COLO829 (cell line): ENCODE measurements at places on chromosomes 11 and 22.

- no peak for DNase-seq
These were observed 183.2 kb downstream of the MSANTD4 start for GRCh38 chr11:105838668-105839384.

DNA sequence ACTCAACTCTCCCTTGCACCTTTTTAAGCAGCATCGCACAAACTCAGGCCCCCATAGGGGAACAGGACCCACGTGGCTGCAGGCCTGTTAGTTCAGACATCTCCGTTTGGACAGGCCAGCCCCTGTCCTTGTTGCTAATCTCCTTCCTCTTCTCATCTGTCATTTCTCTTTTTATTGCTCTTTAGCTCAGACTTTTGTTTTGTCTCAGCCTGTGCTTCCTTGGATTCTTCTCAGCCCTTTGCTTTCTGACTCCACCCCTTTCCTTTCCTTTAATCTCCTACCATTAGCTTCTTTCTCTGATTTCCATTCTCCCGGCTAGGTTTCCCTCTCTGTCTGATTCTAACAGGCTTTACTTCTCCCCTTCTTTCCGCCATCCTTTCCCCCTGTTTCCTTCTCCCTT, 68.7 kb downstream of the SCN3B start:
- no peak for DNase-seq

- no peak for DNase-seq
These were observed 154.3 kb upstream of the E2F8 start for GRCh38 chr11:19395050-19395449.

- no peak for DNase-seq
These were observed 2.1 kb upstream of the PIK3C2A start for GRCh38 chr11:17209939-17210245.

DNA sequence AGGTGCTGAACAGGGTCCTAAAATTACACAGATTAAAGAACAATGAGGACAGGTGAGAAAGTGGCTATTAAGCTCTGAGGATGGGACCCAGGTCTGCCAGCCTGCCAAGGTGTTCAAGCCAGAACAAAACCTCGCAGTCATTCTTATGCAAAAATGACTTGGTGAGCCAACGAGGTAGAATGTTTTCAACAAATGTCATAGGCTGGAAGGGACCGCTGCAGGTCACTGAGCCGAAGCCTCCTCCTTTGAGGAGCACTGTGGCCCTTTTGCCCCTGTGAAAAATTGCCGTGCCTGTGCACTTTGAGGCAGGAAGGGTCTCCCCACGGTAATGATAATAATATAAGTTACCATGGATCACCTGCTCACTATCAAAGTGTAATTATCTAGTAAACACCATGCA, 216.2 kb downstream of the DSCAML1 start:
- no peak for DNase-seq

GRCh38 chr11:126139111-126140091, 72.0 kb downstream of the RPUSD4 start:
- DNase-seq, result no peak

DNA sequence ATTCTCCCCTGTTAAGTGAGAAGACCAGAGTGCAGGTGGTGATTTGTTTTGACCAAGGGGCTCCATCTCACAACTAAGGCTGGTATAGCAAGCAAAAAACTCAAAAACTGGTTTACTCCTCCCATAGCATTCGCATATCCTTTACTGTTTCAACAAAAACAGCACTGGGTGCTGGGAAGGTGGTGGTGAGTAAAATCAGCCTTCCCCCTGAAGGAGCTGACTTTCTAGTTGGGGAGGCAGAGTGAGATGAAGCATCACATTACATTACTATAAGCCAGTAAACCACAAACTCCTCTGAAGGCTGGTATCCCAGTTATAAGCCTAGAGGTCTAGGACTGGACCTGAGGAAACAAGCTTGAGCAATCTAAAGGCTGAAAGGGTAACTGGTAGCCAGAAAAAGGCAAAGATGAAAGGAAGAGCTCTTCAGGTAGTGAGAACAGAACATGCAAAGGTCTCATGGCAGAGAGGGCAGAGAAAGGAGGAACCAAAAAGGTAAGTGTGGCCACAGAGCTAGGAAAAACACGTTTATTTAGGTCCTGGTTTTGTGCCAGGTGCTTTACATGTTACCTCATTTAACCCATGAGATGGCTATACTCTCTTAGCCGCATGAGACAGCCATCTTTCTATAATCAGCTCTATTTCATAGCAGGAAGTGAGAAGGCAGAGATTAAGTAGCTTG, 22.3 kb downstream of the TMEM123 start:
- DNase-seq, result no peak

GRCh38 chr11:105215528-105215927, 76.0 kb upstream of the CARD18 start:
- no peak for DNase-seq

DNA sequence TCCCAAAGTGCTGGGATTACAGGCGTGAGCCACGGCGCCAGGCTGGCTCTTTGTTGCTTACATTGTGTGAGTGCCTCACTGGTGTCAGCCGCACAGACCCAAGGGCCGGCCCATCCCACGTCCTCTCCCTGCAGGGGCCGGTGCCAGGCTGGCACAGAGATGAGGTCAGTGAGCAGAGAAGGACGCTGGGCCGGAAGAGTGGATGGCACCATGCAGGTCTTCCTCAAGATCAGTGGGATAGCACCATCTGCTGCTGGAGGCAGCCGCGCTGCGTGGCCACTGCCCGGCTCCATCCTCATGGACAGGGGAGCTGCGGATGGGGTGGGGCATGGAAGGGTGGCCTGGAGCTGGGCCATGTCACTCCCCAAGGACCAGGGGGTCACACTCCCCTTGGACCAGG, 22.0 kb upstream of the FGF4 start:
- DNase-seq, result no peak

- DNase-seq, result no peak
These were observed 75.9 kb downstream of the AMOTL1 start for GRCh38 chr11:94844031-94844430.

DNA sequence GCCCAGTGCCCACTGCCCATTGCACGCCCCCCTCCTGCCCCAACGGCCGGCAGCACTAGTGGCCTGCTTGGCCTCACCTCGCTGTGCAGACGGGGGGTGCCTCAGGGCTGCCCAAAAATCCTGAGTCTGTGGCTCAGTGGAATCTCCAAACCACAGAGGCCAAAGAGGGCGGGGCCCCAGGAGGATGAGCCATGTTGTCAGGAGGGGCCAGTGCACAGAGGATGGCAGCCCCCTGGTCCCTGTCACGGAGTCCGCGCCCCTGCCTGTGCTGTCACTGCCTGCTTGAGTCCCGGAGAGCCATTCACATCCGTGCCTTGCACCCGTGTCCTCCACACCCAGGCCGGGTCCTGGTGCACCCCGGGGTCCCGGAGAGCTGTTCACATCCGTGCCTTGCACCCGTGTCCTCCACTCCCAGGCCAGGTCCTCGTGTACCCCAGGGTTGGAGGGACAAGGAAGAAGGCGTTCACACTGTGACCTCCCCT, 36.4 kb upstream of the MUC5AC start:
- DNase-seq, result no peak

DNA sequence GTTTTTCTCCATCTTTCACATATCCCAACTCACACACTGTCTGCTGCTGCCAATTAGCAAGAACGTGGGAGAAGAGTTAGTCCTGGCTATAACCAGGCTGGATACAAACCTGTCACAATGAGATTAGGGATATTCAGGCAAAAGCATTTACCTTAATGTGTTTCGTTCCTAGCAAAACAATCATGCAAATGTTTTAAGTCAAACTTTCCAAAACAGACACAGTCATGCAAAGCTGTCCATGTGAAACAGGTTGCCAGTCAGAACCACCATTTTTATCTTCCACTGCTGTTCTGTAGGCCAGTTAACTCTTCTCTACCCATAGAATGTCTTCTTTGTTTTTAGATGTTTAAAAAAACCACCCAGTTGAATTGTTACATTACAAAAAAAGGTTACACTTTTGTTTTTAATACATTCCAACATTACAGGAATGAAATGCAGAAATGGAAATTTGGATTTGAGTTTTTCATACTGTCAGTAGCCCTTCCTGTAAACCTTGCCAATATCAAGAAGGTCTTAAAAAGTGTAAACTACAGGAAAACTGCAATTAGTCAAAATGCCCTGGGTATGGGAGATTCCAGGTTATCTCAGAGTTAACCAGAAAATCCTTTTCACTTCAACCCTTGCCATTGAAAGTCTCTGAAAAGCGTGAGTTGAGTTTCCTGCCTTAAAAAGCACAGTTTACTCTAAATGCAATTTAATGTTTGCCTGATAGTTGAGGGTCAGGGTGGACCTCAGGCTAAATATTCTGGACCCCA, 34.2 kb upstream of the LDLRAD3 start:
- no peak for DNase-seq

GRCh38 chr11:103317118-103317517, 207.9 kb downstream of the DYNC2H1 start:
- no peak for DNase-seq

DNA sequence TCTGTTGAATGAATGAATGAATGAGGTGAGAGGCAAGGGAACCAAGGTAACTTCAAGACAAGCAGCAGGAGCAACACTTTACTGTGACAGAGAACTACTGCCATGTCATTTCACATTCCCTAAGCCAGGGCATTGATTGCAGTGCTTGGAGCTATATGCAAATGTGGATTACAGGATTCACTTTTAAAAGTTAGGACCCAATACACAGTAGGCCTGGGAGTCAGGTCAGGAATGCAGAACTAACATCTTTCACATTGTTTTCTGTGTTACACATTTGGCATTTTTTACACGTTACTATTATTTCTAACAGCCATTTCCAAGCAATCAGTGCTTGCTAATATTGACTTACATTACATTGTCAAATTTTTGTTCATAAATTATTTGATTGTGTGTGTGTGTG, 26.2 kb upstream of the ME3 start:
- no peak for DNase-seq

DNA sequence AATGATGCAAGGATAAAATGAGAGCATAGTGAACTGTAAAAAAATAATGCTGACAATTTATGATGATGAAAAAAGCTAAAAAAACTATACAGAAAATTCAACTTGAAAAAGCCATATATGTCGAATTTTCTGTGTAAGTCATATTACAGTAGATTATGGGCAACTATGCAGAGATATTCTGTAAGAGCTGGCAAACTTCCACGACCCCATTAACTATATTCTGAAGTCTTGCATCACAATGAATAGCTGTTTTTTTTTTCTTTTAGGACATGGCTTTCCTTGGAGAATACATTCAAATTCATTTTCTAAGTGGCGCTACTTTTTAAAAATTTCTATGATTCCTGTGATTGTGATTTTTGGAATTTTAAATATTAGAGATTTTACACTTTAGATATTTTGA, 18.4 kb downstream of the PSMD13 start:
- no peak for DNase-seq

DNA sequence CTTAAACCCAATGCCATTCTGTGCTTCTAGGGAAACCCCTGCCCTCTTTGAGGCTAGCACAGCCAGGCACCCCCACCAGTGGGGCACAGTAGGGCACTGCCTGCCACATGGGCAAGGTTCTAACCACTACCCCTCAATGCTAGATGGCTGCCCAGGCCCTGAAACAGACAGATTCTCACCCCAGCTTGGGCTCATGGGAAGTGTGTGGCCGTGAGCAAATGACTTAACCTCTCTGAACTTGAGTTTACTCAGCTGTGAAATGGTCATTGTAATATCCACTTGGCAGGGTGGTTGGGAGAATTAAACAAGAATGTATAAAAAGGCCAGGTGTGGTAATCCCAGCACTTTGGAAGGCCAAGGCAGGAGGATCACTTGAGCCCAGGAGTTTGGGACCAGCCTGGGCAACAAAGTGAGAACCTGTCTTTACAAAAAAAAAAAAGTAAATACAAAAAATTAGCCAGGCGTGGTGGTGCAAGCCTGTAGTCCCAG, 22.4 kb downstream of the C22orf23 start:
- no peak for DNase-seq

DNA sequence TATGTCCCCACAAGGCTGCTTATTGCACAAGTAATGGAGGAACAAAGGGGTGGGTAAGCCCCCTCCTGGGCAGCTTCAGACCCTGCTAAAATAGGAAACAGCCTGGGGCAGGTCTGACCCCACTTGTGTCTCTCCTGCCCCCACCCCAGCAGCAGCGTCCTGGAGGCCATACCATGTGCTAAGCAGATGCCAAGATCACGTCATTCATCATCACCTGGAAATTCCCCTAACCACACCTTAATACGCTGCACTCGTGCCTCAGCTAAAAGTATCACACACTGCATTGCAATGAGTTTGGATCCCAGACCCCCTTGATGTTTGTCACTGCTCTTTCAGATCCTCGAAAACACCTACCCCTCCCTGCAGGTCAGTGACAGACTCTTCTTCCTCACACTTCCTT, 27.8 kb upstream of the GGTLC2 start:
- DNase-seq, result no peak

DNA sequence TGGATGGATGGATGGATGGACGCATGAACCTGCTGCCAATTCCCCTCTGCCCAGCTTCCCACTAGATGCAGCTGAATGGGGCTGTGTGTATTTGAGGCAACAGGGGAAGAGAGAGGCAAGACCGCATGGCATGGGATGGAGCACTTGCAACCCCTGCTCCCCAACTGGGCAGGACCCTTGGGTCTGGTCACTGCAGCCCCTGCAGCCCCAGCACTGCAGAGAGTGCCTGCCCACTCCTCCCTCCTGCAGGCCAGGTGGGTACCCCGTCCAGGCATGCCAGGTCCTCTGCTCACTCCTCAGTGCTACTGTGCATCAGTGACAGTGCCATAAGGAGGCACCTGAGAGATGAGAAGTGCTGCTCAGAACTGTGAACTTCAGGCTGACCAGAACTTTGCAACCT, 40.3 kb downstream of the OSBPL5 start:
- DNase-seq, result no peak

DNA sequence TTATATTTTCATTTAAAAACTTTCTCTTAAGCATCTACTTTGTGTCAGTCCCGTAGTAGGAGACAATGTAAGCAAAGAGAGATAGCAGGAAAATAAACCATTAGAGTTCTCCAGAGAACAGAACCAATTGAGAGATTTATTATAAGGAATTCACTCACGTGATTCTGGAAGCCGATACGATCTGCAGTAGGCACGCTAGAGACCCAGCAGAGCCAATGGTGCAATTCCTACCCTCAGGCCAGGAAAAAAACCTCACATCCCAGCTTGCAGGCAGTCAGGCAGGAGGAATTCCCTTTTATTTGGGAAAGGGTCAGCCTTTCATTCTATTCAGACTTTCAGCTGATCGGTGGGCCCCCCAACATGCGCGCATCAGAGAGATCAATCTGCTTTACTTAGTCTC, 7.3 kb upstream of the PLEKHA7 start:
- peak; percentile 45 for DNase-seq

- DNase-seq, result no peak
These were observed 526.6 kb downstream of the NELL1 start for GRCh38 chr11:21195995-21196394.

DNA sequence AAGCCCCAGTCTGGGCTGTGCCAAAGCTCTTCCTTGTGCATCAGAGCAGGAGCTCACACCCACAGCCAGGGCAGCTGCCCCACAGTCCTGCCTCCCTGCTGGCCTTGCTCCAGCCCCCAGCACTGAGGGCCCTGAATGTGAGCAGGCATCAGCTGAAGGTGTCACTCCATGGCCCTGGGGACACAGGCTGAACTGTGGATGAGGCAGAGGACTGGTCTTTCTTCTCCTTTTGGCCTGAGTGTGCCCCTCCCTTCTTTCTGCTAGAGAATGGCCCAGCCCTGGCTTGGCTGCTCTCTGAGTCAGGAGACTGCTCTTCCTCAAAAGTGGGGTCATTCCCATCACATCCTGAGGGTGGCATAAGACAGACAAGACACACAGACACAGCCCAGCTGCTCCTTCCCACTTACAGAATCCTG, 16.2 kb downstream of the OTOG start:
- no peak for DNase-seq

- DNase-seq, result peak; percentile 31
These were observed 357.4 kb downstream of the INSC start for GRCh38 chr11:15471895-15472799.

- DNase-seq, result no peak
These were observed 56.4 kb downstream of the SMIM38 start for GRCh38 chr11:69211920-69212797.

- no peak for DNase-seq
These were observed 43.2 kb downstream of the IGLL1 start for GRCh38 chr22:23536821-23537345.
